ENCODE measurements at places on chromosomes 16 and 17.

- no peak for DNase-seq
These were observed 14.6 kb downstream of the SLC46A1 start for GRCh38 chr17:28391401-28391800.

DNA sequence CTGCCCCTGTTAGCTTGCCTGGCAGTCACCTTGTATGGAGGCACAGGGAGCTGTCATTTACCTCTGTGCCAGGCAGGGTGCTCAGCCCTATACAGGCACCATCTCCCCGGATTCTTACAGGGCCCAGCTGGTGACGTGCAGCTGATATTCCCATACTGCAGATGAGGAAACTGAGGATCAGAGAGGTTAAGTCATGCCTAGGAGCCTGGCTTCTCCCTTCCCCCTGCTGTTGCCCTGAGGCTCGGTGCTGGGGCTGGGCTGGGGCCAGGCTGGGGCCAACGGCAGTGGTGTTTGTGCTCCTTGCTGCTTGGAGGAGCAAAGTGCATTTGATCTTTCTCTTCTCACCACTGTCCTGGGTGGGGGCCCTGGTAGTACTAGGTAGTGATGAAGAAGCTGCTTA lies 54.7 kb upstream of the IL34 start:
- no peak for DNase-seq

- DNase-seq, result no peak
These were observed 86.7 kb downstream of the SHISA9 start for GRCh38 chr16:12988071-12988470.

DNA sequence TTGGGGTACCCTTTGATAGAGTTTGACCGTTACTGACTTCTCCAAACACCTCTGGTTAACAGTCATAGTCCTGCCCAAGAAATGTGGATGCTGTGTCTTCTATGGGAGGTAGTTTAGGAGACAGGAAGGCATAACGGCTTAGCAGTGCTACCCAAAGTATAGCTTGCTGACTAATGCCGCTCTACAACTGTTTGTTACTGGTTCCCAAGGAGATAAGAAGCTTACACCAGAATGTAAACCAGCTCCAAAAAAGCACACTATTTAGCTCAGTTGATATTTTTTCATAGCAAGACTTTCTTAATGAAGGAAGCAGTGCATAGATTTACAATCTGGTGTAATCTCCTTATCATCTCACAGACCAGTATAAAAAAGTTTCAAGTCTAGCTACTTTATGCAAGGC lies 95.7 kb downstream of the HS3ST3B1 start:
- no peak for DNase-seq

DNA sequence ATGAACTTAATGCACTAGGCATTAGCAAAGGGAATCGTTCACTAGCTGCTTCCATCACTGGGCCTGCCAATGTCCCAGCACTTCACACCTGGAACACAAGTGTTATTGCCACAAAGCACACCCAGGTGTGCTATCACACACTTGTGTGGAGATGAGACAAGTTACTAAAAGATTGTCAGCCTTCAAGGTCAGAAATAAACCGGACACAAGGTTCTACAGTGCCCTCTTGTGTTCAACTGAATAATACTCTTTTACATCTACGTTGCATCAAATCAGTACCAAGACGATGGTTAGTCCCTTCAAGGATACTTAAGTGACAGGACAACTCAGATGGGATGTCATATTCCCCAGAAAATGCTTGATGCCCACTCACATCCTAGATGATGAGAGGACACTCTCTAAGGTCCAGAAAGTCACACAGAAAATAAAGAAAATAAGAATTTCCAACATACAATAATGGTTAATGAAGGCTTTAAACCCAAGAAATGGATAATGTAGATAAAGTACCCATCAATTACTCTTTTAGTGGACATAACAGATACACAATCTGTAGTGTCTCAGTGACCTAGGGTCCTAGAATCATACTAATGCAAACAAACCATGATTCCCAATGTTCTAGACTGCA lies 16.4 kb upstream of the GLG1 start:
- peak; percentile 28 for DNase-seq

GRCh38 chr17:79045001-79045729 lies 21.2 kb downstream of the C1QTNF1 start:
- no peak for DNase-seq

DNA sequence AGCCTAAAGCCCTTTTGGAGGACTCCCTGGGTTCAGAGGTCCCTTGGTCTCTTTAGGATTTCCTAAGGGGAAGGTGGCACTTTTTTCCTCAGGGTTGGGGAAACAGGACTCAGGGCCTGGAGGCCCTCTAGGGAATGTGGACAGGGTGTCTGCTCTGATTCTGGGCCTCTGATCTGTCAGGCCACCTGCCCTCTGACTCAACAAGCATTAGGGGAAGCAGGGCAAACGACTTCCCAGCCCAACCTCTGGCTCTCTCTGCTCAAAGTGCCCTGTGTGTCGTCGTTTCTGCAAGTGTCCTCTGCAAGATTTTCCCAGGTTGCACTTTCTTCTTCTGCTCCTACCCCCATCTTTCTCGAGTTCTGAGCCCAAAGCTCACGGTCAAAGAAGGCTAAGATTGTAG lies 6.6 kb upstream of the IGFBP4 start:
- DNase-seq, result peak; percentile 61

- DNase-seq, result no peak
These were observed 14.3 kb upstream of the PDK2 start for GRCh38 chr17:50080827-50081226.

GRCh38 chr17:76207275-76208059 lies 32.8 kb downstream of the RNF157 start:
- no peak for DNase-seq

DNA sequence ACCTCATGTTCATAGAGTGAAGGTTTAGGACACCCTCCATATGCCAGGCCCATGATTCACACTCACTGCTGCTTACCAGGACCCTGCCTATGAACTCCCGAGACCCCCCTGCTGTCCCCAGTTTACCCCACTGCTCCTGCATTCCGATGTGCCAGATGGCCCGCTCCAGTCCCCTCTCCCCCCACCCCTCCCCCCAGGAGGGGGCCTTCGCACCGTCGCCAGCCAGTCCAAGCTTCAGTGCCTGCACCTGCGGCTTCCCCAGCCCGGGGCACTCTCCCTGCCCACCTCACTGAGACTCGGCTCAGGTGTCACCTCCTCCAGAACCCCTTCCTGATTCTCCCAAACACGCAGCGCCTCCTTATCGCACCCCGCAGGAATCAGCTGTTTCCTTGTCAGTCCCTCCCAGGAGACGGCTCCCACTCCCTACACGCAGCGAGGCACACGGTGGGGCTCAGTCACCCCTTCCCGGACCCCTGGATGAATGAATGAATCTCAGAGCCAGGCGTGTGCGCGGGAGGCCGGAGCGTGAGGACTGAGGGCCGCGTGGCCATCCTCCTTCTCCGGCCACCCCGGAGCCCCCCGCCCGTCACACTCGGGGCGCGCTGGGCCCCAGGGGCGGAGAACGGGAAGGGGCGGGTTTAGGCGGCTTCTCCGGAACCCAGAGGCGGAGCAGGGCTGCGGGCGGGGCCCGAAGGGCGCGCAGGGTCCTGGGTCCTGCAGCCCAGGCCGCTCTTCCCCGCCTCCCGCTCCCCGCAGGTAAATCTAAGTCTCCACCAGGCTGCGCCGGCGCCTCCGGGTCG lies 1.6 kb downstream of the MYO1C start:
- DNase-seq, result no peak

- DNase-seq, result no peak
These were observed 25.9 kb downstream of the NKD1 start for GRCh38 chr16:50573947-50574744.

DNA sequence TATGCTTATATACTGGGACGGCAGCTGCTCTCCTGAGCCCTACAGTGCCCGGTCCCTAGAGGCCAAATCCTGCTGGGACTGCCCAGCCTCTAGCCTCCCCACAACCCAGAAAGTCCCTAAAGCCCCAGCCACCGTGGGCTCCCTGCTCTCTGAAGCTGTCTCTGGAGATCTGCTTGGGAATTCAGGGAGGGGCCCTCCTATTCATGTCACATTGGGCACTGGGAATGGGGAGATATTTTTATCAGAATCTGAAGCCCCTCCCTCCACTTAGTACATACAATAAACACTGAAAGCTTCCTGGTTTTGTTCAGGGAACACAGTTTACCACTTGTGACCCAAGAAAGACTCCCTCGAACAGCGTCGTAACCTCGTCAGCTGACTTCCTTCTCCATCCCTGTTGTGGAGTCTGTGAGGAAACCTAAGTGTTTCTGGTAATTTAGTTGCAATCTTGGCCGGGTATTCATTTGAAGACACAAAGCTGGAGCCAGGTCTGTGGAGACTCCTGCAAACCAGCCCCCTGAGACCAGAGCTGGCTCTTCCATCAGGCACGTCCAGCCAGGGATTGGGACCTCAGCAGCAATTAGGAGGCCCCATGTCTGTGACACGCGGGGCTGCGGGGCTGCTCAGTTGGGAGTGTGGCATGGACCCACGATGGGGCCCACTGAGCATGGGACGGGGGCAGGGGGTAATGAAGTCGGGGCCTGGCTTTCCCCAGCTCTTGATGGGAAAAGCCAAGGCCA lies 38.5 kb downstream of the PGS1 start:
- DNase-seq, result peak; percentile 73

- no peak for DNase-seq
These were observed 1.0 kb downstream of the HOXB5 start for GRCh38 chr17:48592577-48592976.

DNA sequence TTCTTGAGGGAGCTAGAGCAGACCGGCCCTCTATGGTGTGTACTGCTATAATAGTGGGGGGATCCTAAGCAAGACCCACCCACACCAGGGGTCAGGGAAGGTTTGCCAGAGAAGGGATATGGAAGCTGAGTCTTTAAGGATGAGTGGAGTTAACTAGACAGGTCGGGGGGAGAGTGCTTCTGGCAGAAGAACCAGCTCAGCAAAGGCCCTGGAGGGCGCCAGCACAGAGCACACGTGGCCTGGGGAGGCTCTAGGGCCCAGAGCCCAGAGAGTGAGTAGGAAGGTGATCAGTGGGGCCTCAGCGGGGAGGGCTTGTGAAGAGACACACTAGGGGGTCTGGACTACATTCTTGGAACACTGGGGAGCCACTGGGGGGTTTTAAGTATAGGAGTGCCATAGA lies 21.1 kb downstream of the NGFR start:
- no peak for DNase-seq

GRCh38 chr17:58679263-58680037 lies 12.4 kb downstream of the TEX14 start:
- DNase-seq, result no peak

- no peak for DNase-seq
These were observed 21.3 kb upstream of the CDH15 start for GRCh38 chr16:89150090-89150835.

DNA sequence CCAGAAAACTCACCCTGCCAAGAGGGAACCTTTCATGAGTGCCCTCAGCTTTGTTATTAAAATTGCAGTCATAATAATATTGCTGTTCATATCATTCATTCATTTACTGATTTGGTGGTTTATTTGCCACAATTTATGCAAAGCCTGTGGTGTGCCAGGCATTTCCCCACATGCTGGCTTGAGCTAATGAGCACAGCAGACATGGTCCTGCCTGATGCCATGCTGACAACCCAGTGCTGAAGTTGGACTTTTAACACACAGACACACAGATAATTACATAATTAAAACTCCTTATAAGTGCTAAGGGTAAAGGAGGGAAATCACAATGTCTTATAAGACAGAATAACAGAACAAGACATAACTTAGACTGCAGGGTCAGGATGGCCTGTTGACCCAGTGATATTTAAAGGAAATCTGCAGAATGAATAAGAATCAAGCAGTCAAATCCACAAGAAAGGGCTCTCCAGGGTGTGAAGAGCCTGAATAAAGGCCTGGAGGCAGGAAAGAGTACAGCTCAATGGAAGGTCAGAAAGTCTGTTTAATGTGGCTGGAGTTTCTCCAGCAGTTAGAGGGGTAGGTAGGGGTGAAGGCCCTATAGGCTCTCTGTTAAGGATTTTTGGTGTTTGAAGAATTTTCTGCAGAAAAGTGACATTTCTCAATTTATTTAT lies 196.9 kb upstream of the CDH11 start:
- no peak for DNase-seq

GRCh38 chr17:76481071-76481655 lies 13.8 kb downstream of the AANAT start:
- DNase-seq, result no peak

DNA sequence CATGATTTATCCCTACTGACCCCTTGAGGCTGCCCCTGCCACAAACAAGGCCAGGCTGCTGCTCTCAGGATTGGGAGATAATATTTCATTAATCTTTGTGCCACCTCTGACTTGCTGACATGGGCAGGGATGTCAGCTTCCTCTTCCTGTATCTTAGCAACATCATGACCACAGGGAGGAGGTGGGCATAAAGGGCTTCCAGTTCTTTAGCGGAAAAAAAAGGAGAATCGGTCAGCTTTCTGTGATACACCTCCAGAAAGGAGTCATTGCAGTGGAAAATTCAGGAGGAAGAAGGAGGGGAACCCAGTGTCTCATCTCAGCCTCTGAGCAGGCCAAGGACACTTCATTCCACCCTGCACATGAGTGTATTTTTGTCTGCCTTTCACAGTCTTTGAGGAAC lies 206.8 kb upstream of the SDK2 start:
- no peak for DNase-seq

DNA sequence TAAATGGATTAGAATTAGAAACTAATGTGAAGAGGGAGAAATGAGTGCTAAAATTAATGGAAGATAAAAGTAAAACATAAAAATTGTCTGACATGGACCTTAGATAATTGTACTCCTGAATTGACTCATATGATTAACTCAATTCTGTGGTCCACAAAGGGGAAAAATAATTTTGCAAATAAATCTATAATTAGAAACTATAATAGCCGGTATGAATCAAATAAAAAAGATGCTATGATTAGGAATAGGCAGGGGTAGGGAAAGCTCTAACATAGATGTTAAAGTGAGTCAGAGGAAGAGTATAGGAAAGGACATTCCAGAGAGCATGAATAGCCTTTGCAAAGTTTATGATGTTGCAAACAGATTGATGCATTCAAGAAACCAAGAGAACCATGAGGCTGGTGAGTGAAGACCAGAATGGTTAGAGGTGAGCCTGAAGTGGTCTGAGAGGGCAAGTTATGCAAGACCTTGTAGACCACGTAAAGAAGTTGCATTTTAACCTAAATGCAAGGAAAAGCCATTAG lies 262.1 kb upstream of the CA10 start:
- no peak for DNase-seq

DNA sequence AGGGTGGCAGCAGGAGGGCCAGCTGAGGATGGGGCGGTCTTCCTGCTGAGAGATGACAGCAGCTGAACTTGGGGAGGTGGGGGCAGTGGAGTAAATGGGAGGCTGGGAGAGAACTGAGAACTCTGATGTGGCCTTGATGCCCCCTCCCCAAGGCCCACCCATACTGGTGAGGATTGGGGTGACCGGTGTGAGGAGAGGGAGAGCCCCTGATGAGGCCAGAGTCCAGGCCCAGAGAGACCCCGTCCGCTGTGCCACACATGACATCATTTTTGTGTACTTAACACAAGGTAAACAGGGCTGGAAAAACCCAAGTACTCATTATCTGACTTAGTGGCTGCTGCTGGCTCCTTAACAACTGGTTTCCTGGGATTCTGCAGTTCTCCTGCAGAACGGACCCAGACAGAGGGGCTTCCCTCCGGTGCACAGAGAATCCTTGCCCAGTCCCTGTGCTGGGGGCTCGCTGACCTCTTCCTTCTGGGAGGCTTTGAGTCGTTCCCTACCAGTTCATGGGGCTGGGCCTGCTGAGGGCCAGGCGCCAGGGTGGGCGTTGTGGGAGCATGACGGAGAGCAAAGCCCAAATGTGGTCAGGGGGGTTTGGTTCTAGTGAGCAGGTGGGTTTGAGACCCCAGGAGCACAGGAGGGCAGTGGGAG lies 207.6 kb downstream of the RAB11FIP4 start:
- DNase-seq, result no peak
